ENCODE measurements at places on chromosomes 7 and 10. TPM values are rescaled to one million over a fixed set of nuclear protein-coding genes. Genes with fewer than 3 reads are reported as not detected.

GRCh38 chr10:130454543-130455000 lies 318.4 kb downstream of the GLRX3 start:
- no peak overlapping the region for H3K4me3 ChIP-seq
- H3K36me3 ChIP-seq: no peaks in the 10 kb centered on the region
- H3K27me3 ChIP-seq: peaks cover 47% of the 10 kb centered on the region
- no peak for DNase-seq
- no peak overlapping the region for H3K27ac ChIP-seq

DNA sequence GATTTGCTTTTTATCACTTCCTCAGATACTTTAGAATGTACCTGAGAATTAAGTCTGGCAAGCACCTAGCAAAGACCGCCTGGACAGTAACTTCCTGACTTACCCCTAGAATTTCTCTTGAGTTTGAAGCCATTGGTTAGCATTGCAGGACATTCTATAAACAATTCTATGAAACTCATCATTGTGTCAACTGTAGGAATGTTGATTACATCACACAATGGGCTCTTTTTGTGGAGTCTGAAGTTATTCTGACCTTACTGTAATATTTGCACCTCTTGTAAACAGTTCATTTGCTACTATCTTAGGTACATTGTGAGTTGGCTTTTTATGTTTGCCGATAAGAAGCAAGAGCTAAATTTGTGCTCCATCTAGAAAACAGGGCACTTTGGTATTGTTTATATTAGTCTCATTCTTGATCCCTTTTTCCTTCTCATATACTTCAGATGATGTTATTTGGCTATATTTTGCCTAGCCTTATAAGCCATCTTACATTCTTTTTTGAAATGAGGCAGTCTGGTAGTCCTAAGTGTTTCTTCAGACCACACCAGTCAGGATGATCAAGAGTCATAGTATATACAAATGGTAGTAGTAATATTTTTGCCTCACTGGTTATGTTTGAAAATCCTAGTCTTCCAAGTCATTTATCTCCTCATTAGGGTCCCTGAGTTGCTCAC lies 52.4 kb downstream of the CASD1 start:
- H3K27ac ChIP-seq: no peak overlapping the region
- H3K4me1 ChIP-seq: no peaks in the 10 kb centered on the region
- no peak overlapping the region for H3K4me3 ChIP-seq

TBXAS1 gene
- 2.7 TPM for total RNA-seq

GJC3 gene
- total RNA-seq: not detected

AASS gene
- 25.7 TPM for total RNA-seq

GRCh38 chr10:62860946-62861345 lies 44.8 kb upstream of the EGR2 start:
- H3K4me3 ChIP-seq: no peak overlapping the region
- H3K27ac ChIP-seq: no peak overlapping the region
- no peaks in the 10 kb centered on the region for H3K36me3 ChIP-seq

- no peaks in the 10 kb centered on the region for H3K27me3 ChIP-seq
- peaks cover 4% of the 10 kb centered on the region for H3K4me1 ChIP-seq
- H3K4me3 ChIP-seq: no peak overlapping the region
- H3K36me3 ChIP-seq: no peaks in the 10 kb centered on the region
Observed at GRCh38 chr7:141369422-141369821, 181.8 kb upstream of the AGK start.

RBP4 gene
- total RNA-seq: 7.7 TPM

DNA sequence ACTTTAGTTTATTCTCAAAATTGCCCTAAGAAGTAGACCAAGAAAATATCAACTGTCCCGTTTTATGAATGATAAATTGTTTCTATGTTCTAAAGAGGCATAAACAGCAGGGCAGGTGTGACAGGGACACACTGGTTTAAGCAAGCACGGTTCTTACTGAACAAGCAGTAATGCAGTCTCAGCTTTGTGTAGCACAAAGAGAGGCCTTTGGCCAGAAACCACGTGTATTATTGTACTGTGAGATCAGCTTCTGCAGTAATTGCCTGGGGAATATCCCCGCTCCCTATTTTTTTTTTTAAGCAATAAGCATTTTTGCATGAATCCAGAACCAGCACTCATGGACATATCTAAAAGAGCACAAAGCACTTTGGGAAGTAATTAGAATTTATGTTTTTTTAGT lies 255.4 kb downstream of the WDR11 start:
- no peak for DNase-seq
- H3K4me3 ChIP-seq: no peak overlapping the region
- H3K27ac ChIP-seq: no peak overlapping the region
- no peaks in the 10 kb centered on the region for H3K36me3 ChIP-seq
- H3K4me1 ChIP-seq: no peaks in the 10 kb centered on the region

DNA sequence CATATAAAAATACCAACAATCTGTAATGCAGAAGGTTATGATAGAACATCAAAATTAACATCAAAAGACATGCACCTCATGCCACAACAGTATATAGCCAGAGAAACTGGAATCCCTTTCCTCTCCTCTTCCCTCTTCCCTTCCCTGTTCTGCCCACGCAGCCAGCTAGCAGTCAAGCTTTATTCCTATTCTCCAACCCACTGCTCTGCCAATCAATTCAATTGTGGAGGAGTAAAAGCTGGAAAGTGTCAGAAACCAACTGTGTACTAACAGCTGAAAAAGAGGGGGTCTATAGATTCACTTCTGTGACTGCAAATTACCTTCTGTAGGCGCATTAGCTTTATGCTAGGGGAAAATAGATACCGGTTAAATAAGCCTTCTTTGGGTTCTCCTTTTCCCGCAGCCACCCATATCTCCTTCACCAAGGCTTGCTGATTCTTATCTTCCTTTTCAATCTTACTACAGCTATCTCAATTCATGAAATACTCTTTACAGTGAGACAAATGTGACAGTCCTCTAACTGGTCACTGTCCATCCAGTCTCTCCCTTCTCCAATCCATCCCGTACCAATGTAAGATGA lies 16.3 kb downstream of the ABI1 start:
- no peak for DNase-seq
- no peaks in the 10 kb centered on the region for H3K36me3 ChIP-seq
- no peak overlapping the region for H3K4me3 ChIP-seq
- no peaks in the 10 kb centered on the region for H3K27me3 ChIP-seq
- H3K27ac ChIP-seq: no peak overlapping the region
- no peaks in the 10 kb centered on the region for H3K4me1 ChIP-seq

GRCh38 chr7:1054861-1055450 lies 10.6 kb downstream of the GPR146 start:
- H3K27ac ChIP-seq: peak overlapping the region; percentile 89
- peak; percentile 83 for DNase-seq
- no peaks in the 10 kb centered on the region for H3K36me3 ChIP-seq
- peak overlapping the region; percentile 40 for H3K4me3 ChIP-seq
- peaks cover 65% of the 10 kb centered on the region for H3K4me1 ChIP-seq
- no peaks in the 10 kb centered on the region for H3K27me3 ChIP-seq

- no peak overlapping the region for H3K4me3 ChIP-seq
- H3K4me1 ChIP-seq: no peaks in the 10 kb centered on the region
- H3K27me3 ChIP-seq: no peaks in the 10 kb centered on the region
- DNase-seq: no peak
Observed at GRCh38 chr10:36888925-36889573, 236.3 kb upstream of the ANKRD30A start.

DNA sequence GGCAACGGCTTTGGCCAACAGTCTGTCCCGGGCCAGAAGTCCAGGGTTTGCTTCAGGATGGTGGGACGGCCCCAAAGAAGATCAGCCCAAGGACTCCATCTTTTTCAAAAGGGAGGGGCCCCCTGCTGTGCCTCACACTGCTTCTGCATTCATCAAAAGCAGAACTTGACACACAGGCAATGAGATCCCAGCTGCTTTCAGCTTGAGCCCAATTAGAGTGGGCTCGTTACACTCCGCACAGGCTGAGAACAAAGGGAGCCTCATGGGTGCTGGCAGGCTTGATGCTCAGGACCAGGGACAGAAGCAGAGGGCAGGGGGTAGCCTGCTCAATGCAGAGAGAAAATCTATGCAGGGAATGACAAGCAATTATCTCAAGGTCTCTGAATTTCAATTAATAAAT lies 45.5 kb downstream of the VOPP1 start:
- H3K4me3 ChIP-seq: no peak overlapping the region
- no peak for DNase-seq
- H3K27me3 ChIP-seq: no peaks in the 10 kb centered on the region
- no peaks in the 10 kb centered on the region for H3K4me1 ChIP-seq

- no peak for DNase-seq
- H3K4me1 ChIP-seq: peaks cover 54% of the 10 kb centered on the region
- H3K4me3 ChIP-seq: no peak overlapping the region
- peak overlapping the region; percentile 92 for H3K27ac ChIP-seq
Observed at GRCh38 chr7:131544449-131545301, 11.8 kb downstream of the PODXL start.

CCAR1 gene
- total RNA-seq: 32.2 TPM

CYP2W1 gene
- total RNA-seq: not detected

- no peak for DNase-seq
- no peak overlapping the region for H3K4me3 ChIP-seq
- H3K36me3 ChIP-seq: no peaks in the 10 kb centered on the region
- peaks cover 41% of the 10 kb centered on the region for H3K4me1 ChIP-seq
- no peak overlapping the region for H3K27ac ChIP-seq
Observed at GRCh38 chr10:113849946-113850345, 3.9 kb downstream of the DCLRE1A start.

- H3K36me3 ChIP-seq: no peaks in the 10 kb centered on the region
- no peak overlapping the region for H3K27ac ChIP-seq
- H3K4me1 ChIP-seq: peaks cover 20% of the 10 kb centered on the region
- no peak for DNase-seq
Observed at GRCh38 chr10:45371560-45371959, 2.5 kb upstream of the ALOX5 start.

Measured in heart right ventricle (tissue), 16 donors.